ENCODE measurements at places on chromosomes 6 and 20.
A peak's percentile ranks its signal among the peaks of the same experiment; 100 is the strongest.

DNA sequence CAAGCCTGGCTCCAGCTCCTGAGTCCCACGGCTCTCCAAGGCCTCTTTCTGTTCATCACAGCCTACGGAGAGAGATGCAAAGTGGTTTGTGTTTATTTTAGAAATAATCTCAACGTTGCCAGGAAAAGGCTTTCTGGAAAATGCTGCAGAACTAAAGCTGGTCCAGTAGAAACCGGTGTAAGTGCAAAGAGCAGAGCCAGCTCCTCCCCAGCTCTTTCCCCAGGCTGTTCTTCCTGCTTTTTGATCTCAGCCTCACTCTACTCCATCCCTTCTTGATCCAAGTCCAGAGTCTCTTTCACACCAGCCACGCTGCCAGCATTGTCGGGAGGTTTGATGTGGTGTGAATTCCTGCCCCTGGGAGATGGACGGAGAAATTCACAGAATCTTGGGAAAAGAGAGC, 69.8 kb downstream of the TMEM170B start:
- DNase-seq: no peak

DNA sequence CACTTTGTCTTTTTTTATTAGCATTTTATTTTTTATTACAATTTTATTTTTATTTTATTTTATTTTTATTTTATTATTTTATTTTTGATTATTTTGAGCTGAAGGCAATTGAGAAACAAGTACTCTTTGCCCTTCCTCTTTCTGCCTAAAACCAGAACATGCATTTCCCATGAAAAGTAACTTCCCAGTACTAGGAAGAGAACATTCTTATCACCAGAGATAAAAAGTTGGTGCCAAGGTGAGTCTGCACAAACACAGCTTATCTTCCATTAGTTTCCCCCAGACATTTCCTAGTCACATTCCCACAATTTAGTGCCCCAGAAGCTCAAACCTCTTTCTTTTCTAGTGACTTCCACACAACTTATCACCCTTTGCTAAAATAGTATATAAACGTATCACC, 84.8 kb downstream of the CD24 start:
- DNase-seq: no peak

DNA sequence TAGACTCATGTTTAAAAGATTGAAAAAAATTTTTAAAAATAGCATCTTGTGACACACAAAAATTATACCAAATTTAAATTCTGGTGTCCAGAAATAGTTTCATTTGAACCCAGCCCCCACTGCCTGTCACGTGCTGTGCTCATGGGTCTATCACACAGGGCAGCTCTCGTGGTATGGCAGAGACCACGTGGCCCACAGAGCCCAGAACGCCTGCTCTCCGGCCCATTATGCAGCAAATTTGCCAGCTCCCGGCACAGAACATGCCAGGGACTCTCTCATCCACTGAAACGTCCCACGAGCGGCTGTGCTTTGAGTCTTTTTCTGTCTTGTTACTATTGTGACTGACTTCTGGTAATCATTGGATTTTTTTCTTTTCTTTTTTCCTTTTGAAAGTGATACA, 224.3 kb downstream of the TTLL2 start:
- no peak for DNase-seq

DNA sequence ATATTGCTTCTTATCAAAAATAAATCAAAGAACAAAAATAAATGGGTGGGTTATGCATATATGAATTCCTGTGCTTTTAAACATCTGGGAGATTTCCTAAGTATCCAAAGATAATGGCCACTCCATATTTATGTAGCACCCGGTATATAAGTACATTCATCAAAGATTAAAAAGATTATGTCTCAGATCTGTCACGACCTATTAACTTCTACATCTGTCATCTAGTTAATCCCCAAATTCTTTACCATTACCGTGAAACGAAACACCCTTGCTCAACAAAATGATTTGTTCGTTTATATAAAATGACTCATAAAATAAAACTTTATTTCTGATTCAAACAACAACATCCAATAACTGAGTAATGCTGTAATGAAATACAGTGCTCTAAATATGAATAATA, 64.8 kb upstream of the FOXQ1 start:
- no peak for DNase-seq

- DNase-seq: peak; percentile 69
These were observed 12.7 kb downstream of the ZCCHC3 start for GRCh38 chr20:309841-310644.

DNA sequence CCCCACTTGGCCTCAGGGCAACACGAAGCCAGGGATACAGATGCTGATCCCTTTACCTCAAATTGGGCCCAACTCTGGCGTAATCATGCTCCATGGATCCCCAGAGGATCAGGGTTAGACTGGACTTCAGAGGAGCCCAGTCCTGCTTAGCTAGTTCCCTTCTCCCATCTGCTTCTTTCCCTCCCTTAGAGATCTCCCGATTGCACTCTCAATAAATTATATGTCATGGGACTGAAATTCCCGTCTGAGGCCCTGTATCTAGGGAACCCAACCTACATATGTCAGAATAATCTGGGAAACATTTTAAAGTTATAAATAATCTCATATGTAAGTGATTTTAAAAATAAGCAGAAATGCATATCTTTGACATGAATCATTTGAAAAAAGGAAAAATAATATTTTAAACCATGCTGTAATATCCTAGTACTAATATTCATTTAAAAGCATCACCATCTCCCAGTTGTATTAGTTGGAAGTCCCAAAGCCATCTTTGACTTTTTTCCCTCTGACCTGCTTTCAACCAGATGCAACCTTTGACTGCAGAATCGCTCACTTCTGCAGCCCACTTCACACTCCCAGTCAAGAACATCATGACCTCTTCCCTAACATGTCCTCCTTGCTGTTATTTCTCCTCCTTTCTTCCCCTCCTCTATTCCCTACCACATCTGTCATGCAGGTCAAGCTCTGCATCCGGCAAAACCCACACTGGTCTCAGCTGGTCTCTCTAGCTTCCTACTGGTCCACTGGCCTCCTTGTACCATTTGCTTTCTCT, 393.6 kb downstream of the BTBD3 start:
- DNase-seq: no peak

DNA sequence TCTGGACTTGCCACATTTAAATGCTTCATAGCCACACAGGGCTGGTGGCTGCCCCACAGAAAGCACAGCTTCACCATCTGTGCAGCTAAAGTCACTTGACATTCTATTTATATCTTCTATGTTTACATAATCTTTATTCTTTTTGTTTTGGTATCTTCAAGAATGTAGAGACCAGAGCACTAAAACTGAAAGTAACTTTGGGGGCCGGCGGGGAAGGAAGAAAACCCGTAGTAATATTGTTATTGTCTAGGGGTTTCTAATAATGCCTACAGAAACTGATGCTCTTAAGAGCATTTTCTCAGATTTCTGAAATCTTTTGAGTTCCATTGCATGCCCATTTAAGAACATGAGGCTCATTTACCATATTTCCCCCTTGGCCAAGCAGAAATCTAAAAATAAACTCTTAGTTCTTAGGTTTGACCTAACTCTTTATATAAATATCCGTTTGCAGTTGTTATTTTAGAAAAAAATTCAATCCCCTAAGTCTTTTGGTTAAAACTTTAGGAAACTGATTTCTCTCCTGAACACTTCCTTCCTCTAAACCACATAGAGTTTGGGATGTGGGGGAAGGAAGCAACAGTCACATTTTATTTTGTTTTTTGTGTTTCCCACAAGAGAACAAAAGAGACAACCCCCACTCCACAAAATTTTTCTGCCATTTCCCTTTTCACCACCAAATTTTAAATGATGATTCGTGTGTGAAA, 207.6 kb downstream of the OGFRL1 start:
- no peak for DNase-seq

DNA sequence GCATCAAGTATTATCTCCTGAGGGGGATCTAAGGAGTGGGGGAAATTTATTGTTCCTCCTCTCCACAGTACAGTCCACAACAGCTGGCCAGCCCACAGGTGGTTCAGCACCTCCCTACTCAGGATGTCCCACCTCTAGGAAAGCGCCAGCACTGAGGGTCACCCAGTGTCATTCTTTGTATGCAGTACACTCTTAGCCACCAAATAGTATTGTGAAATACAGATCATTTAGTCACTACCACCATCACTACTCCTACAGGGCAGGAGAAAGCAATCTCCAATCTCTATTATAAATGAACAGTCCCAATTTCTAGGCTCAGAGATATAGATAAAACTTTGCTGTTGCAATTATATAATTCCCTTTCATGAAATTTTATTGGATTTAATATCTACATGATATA, 6.3 kb upstream of the ZNF76 start:
- DNase-seq: no peak

DNA sequence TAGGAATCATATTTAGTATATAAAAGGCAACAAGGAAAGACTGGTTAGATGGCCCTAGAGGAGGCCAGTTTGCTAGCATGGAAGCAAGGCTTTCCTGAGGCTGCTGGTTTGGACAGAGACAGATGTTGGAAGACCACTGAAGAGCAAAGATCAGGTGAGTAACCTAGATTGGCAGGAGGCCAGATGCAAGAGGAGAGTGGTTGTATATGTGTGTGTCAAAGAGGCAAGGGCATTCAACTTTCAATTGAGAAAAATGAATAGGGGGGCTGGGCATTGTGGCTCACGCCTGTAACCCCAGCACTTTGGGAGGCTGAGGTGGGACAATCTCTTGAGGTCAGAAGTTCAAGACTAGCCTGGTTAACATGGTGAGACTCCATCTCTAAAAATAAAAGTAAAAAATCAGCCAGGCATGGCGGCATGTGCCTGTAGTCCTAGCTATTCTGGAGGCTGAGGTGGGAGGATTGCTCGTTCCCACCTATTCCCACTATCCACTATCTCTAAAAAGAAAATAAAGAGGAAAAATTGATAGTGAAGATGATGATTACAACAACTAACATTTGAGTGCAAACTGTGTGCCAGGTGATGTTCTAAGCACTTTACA, 79.8 kb downstream of the PRDM1 start:
- DNase-seq: no peak

GRCh38 chr20:50095476-50096078, 17.4 kb downstream of the UBE2V1 start:
- DNase-seq: no peak

- DNase-seq: no peak
These were observed 4.9 kb downstream of the XPO5 start for GRCh38 chr6:43570876-43571441.

DNA sequence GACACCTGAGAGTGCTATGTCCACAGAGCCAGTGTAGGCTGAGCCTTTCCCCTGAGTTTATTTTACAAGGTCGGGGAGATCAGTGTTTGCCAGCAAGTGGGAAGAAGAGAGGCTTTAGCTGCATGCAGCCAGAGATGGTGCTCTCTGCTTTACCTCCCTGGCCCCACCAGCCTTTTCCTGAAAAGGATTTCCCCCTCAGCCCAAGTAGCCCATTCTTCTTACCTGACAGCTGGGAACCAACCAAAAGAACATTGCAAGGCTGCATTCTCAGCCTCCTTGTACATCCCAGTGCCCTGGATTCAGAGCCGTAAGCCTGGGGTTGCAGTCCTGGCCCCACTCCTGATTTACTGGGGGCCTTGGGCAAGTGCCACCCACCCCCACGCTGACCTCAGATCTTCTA, 16.9 kb downstream of the SNPH start:
- no peak for DNase-seq

GRCh38 chr6:145569140-145569539, 166.2 kb downstream of the EPM2A start:
- no peak for DNase-seq

Data from activated gamma-delta T cell treated with Interleukin-2 at 50 U/mL for 16 hours (primary cell).